Activated CD4-positive, alpha-beta T cell treated with anti-CD3 and anti-CD28 coated beads, Interleukin-2, amount 10 ng/mL, durations not matched to agents 24 days and 14 days (primary cell): ENCODE measurements at places on chromosomes 16 and 17.

- no peaks in the 10 kb centered on the region for H3K4me1 ChIP-seq
- no peak overlapping the region for H3K27ac ChIP-seq
- DNase-seq = no peak
- H3K27me3 ChIP-seq = peaks cover 12% of the 10 kb centered on the region
Observed at GRCh38 chr17:62781831-62782251, 26.3 kb downstream of the MARCHF10 start.

DNA sequence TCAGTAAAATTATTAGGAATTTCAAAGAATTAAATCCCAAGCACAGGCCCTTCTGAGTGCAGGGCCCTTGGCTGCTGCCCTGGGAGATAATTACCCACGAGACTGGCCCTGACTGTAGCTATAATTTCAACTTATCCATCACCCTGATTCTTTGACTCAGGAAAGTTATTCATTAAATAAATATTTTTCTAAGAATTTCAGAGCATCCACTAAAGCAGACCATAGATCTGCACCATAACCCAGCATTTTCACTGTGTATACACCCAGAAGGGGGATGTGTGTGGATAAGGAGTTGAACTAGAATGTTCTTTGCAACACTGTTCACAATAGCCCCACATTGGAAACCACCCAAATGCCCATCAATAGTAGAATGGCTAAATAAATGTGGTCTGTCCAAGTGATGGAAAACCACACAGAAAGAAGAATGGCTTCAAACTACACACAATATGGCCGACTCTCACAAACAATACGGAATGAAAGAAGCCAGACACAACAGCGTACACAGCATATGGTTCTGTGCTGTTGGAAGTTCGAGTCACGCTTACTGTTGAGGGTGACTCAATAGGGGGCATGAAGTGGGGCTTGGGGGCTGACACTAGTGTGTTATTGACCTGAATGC, 33.9 kb upstream of the MEAK7 start:
- peaks cover 23% of the 10 kb centered on the region for H3K4me1 ChIP-seq
- H3K36me3 ChIP-seq = peaks cover 36% of the 10 kb centered on the region
- H3K27ac ChIP-seq = no peak overlapping the region
- no peak overlapping the region for H3K4me3 ChIP-seq

- H3K27me3 ChIP-seq = no peaks in the 10 kb centered on the region
- peaks cover 60% of the 10 kb centered on the region for H3K36me3 ChIP-seq
Observed at GRCh38 chr17:66789093-66789492, 45.8 kb upstream of the CACNG5 start.

DNA sequence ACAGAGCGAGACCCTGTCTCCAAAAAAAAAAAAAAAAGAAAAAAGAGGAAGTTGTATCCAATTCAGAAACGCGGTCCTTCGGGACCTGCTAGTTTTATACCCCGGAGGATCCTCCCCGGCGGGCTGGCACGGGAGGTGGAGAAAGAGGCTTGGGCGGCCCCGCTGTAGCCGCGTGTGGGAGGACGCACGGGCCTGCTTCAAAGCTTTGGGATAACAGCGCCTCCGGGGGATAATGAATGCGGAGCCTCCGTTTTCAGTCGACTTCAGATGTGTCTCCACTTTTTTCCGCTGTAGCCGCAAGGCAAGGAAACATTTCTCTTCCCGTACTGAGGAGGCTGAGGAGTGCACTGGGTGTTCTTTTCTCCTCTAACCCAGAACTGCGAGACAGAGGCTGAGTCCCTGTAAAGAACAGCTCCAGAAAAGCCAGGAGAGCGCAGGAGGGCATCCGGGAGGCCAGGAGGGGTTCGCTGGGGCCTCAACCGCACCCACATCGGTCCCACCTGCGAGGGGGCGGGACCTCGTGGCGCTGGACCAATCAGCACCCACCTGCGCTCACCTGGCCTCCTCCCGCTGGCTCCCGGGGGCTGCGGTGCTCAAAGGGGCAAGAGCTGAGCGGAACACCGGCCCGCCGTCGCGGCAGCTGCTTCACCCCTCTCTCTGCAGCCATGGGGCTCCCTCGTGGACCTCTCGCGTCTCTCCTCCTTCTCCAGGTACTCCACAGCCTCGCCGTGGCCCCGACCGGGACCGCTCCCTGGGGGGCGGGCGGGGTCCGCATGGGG, at the start of gene CDH3:
TSS of gene CDH3 (plus strand) at position 596 of the 779 bp plus-strand sequence. CDS start at position 666, 70 bp downstream.
- H3K36me3 ChIP-seq = no peaks in the 10 kb centered on the region
- peak within 1 kb of the TSS; percentile 58 for H3K4me3 ChIP-seq
- DNase-seq = peak; percentile 58
- H3K4me1 ChIP-seq = peaks cover 2% of the 10 kb centered on the region

DNA sequence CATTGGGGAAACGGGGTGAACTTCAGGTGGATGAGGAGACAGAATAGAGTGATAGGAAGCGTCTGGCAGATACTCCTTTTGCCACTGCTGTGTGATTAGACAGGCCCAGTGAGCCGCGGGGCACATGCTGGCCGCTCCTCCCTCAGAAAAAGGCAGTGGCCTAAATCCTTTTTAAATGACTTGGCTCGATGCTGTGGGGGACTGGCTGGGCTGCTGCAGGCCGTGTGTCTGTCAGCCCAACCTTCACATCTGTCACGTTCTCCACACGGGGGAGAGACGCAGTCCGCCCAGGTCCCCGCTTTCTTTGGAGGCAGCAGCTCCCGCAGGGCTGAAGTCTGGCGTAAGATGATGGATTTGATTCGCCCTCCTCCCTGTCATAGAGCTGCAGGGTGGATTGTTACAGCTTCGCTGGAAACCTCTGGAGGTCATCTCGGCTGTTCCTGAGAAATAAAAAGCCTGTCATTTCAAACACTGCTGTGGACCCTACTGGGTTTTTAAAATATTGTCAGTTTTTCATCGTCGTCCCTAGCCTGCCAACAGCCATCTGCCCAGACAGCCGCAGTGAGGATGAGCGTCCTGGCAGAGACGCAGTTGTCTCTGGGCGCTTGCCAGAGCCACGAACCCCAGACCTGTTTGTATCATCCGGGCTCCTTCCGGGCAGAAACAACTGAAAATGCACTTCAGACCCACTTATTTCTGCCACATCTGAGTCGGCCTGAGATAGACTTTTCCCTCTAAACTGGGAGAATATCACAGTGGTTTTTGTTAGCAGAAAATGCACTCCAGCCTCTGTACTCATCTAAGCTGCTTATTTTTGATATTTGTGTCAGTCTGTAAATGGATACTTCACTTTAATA, 7.0 kb upstream of the TMEM235 start:
- DNase-seq = no peak
- no peak overlapping the region for H3K27ac ChIP-seq
- no peak overlapping the region for H3K4me3 ChIP-seq
- H3K36me3 ChIP-seq = peaks cover 30% of the 10 kb centered on the region
- peaks cover 4% of the 10 kb centered on the region for H3K27me3 ChIP-seq
- peaks cover 4% of the 10 kb centered on the region for H3K4me1 ChIP-seq

GRCh38 chr16:28259091-28259780, 33.1 kb upstream of the SBK1 start:
- no peaks in the 10 kb centered on the region for H3K36me3 ChIP-seq
- H3K4me1 ChIP-seq = peaks cover 6% of the 10 kb centered on the region
- no peak overlapping the region for H3K4me3 ChIP-seq
- H3K27me3 ChIP-seq = peaks cover 9% of the 10 kb centered on the region
- no peak for DNase-seq

DNA sequence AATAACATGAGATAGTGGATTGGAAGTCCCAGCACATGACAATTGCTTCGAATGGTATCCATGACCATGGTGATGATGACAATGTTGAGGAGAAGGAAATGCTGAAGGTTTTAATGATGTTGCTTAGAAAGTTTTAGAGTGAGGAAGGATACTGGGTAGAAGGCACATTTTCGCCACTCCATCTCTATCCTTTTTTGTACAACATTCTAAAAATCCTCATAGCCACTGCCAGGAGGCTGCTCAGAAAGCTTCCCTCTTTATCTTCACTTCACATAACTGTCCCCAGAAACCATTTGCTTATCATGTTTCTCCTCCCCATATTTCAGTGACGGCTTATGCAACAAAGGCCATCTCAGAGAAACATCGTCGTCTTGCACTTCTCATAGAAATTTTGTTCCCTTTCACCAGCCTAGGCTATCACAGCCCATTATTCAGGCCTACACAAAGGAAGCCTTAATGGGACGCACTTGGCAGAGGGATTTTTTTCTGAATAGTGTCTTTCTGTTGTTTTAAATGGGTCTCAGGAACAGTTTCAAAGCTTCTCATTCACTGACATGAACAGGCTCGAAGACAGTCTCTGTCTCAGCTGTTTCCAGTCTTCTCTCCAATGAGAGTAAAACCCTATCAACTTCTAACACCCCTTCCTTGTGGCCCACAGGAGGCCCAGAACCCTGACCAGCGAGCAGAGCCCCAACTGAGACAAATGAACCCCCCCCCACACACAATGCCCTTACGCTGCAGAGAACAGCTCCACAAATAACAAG, 506.7 kb downstream of the HAPSTR1 start:
- H3K27me3 ChIP-seq = no peaks in the 10 kb centered on the region
- no peaks in the 10 kb centered on the region for H3K4me1 ChIP-seq
- H3K36me3 ChIP-seq = no peaks in the 10 kb centered on the region
- no peak for DNase-seq
- H3K4me3 ChIP-seq = no peak overlapping the region

DNA sequence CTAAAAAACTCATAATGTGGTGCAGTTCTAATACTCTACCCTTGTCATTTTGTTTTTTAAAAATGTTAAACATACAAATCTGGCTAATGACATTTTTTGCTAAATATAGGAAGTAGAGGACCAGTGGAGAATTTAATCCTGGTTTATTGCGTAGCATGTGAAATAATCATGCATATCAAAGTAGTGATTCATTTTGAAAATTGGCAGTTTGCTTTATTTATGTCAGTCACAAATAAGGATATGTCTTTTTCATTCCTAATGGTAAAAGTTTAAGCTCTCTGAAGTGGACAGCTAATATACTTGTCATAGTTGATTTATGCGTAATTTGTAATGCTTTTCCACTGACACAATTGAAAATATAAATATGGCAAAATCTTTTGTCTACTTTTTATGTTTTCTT, 224.2 kb downstream of the BCAS3 start:
- no peaks in the 10 kb centered on the region for H3K27me3 ChIP-seq
- H3K4me1 ChIP-seq = no peaks in the 10 kb centered on the region
- no peak overlapping the region for H3K27ac ChIP-seq
- no peak for DNase-seq

GRCh38 chr16:80914379-80915078, 92.2 kb downstream of the CMC2 start:
- peaks cover 2% of the 10 kb centered on the region for H3K27me3 ChIP-seq
- H3K4me1 ChIP-seq = peaks cover 5% of the 10 kb centered on the region
- no peak for DNase-seq
- no peak overlapping the region for H3K27ac ChIP-seq
- no peak overlapping the region for H3K4me3 ChIP-seq

- DNase-seq = no peak
- H3K27ac ChIP-seq = no peak overlapping the region
- no peaks in the 10 kb centered on the region for H3K36me3 ChIP-seq
Observed at GRCh38 chr17:80117491-80118401, 16.4 kb downstream of the GAA start.

GRCh38 chr16:75247249-75247648, 4.2 kb downstream of the BCAR1 start:
- peaks cover 36% of the 10 kb centered on the region for H3K27me3 ChIP-seq
- H3K4me1 ChIP-seq = peaks cover 3% of the 10 kb centered on the region
- DNase-seq = no peak
- no peaks in the 10 kb centered on the region for H3K36me3 ChIP-seq
- H3K27ac ChIP-seq = no peak overlapping the region
- H3K4me3 ChIP-seq = no peak overlapping the region

GRCh38 chr16:70678121-70678897, 7.5 kb downstream of the MTSS2 start:
- DNase-seq = no peak
- peaks cover 5% of the 10 kb centered on the region for H3K27me3 ChIP-seq
- peaks cover 2% of the 10 kb centered on the region for H3K4me1 ChIP-seq
- H3K36me3 ChIP-seq = no peaks in the 10 kb centered on the region
- no peak overlapping the region for H3K4me3 ChIP-seq

DNA sequence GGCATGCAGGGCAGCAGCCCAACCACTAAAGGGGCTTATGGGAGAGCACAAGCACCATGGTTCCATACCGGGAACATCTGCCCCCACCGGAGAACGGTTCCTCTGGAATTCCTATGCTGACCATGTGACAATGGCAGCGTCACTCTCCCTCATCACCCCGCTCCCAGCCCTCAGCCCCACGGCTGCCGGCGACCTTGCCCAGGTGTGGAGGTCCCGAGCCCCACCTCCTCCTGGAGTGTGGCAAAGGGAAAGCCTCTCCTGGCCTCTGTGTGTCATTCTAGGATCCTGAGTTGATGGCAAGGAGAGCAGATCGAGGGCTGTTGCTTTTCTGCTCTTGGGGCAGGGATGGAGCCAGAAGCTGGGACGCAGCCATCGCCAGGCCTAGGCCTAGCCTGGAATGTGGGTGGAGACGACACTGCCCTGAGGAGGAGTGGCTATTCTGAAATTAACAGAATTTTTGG, 17.8 kb upstream of the RNPS1 start:
- DNase-seq = no peak
- no peaks in the 10 kb centered on the region for H3K4me1 ChIP-seq
- no peaks in the 10 kb centered on the region for H3K36me3 ChIP-seq

DNA sequence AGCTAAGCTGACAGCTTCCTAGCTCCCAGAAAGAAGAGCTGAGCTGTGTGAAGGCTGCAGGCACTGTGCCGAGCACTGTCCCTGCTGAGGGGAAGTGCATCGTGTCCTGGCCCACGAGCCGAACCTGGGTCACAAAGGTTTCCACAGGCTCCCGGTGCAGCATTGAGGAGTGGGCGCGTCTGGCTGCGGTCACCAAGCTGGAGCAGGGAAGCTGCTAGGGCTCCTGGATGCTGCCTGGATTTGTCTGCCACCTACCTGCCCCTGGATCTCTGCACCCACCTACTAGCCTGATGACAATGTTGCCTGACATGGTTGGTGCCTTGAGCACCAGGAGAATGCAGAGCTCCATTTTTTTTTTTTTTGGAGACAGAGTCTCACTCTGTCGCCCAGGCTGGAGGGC, 6.5 kb upstream of the SRRM2 start:
- H3K27ac ChIP-seq = no peak overlapping the region
- H3K27me3 ChIP-seq = no peaks in the 10 kb centered on the region
- DNase-seq = no peak
- no peak overlapping the region for H3K4me3 ChIP-seq
- peaks cover 8% of the 10 kb centered on the region for H3K36me3 ChIP-seq

DNA sequence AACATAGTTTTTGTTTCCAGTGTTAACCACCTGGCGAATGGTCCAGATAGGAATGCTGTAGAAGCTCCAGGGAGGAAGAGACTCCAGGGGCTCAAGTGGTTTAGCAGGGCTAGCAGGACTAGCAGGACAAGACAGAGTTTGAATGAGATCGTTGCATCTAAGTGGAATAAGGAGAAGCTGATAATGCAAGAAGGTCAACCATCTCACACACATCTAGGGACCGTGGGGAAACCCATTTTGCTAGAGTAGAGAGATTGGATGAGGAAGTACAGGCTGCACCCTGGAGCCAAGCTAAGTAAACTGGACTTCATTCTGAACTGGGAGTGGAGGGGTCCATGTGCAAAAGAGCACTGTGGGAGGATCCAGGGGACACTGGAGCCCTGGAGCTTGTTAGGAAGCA, 86.1 kb upstream of the HSBP1 start:
- H3K27ac ChIP-seq = no peak overlapping the region
- no peaks in the 10 kb centered on the region for H3K27me3 ChIP-seq
- no peaks in the 10 kb centered on the region for H3K36me3 ChIP-seq
- no peaks in the 10 kb centered on the region for H3K4me1 ChIP-seq

GRCh38 chr17:58870747-58871146, 115.1 kb downstream of the PPM1E start:
- no peak for DNase-seq
- no peak overlapping the region for H3K4me3 ChIP-seq
- no peaks in the 10 kb centered on the region for H3K4me1 ChIP-seq
- peaks cover 9% of the 10 kb centered on the region for H3K27me3 ChIP-seq

GRCh38 chr16:11100239-11100750, 155.7 kb downstream of the SOCS1 start:
- peaks cover 75% of the 10 kb centered on the region for H3K4me1 ChIP-seq
- peak overlapping the region; percentile 71 for H3K4me3 ChIP-seq
- peaks cover 17% of the 10 kb centered on the region for H3K36me3 ChIP-seq
